LoVo (cell line): ENCODE measurements at places on chromosomes 3 and 15.

GRCh38 chr3:51353131-51353530 lies 32.0 kb upstream of the MANF start:
- DNase-seq: no peak

- no peak for DNase-seq
Measured at GRCh38 chr15:67807141-67807540, 18.2 kb upstream of the SKOR1 start.

DNA sequence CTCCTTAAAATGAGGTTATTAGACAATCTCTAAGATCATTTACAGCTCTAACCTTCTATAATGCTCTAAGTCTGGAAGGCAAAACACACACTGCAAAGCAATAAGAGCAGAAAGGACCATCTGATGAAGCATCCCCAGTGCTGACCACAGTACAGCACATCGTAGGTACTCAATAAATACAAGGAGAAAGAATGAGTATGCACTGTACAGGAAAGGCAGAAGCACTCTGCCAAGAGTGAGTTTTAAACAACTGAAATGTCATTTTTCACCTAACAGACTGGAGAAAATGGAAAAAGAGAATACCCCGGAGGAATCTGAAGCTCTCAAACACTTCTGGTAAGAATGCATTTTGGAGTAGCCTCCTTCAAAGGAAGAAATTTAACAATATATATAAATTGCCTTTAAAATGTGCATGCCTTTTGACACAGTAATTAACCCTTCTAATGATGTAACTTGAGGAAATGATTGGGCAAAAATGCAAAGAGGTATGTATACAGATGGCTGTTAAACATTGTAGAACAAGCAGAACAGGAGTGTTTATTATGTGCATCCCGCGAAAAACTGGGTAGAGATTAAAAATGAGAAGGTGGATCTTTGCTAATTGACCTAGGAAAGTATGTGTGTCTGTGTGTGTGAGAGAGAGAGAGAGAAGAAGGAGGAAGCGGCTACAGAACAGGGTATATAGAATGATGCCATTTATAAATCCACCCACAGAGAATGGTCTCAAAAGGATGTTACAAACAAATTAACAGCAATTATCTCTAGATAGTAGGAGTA lies 8.0 kb upstream of the OXTR start:
- DNase-seq: no peak

DNA sequence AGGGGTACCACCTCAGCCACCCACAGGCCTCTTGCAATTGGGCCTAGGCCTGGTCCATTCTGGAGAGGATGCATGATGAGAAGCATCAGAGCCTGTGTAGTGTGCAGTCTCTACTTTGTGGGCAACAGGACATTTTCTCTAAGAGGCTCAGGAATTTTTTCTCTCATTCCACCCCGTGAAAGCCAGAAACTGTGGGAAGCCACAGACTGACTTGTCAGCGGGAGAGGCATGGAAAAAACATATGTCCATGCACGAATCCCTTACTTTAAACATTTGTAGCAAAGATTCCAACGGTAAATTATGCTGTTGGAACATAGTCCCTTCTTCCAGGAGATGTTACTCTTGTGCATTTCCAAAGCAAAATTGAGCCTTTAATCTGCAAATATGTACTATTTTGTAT lies 196.5 kb downstream of the KLHL25 start:
- no peak for DNase-seq

- no peak for DNase-seq
Measured at GRCh38 chr3:143536817-143537535, 311.3 kb downstream of the SLC9A9 start.

- DNase-seq: peak; percentile 26
Measured at GRCh38 chr15:72445426-72445825, 28.7 kb upstream of the ARIH1 start.

DNA sequence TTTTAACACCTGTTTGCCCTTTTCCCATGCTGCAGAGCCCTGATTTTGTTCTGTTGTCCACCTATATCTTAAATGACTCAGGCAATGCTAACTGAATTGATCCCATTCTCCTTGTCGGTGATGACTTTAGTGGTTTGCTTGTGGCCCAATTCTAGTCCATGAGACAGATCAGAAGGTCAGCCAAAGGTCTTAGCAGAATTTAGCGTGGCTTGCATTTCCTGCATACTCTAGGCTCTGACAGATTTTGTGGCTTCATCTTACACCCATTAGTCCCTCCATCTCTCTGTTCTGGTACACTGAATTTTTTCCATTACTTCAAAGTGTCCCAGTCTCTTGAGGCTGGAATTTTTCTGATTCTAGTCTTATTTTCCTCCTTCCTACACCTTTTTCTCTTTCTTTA lies 161.9 kb downstream of the STAC start:
- DNase-seq: no peak

- DNase-seq: no peak
Measured at GRCh38 chr15:30984118-30984517, 7.3 kb downstream of the MTMR10 start.

- no peak for DNase-seq
Measured at GRCh38 chr3:149830902-149831301, 17.9 kb downstream of the RNF13 start.

DNA sequence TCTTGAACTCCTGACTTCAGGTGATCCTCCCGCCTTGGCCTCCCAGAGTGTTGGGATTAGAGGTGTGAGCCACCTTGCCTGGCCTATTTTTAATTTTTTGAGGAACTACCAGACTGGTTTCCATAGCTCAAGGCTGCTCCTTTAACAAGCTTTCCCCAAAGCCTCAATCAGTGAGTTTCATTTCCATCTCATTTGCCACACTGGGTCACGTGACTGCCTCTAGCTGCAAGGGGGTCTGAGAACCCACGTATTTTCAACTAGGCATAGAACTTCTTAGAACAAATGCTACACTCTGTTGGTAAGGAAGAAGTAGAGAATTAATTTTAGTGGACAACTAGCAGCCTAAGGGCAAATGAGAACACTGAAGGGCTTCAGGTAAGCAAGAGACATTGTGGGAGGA lies 3.1 kb upstream of the CD276 start:
- no peak for DNase-seq

GRCh38 chr3:77514766-77515165 lies 474.9 kb downstream of the ROBO2 start:
- DNase-seq: no peak

- DNase-seq: peak; percentile 69
Measured at GRCh38 chr3:118817748-118818165, 216.9 kb downstream of the IGSF11 start.

DNA sequence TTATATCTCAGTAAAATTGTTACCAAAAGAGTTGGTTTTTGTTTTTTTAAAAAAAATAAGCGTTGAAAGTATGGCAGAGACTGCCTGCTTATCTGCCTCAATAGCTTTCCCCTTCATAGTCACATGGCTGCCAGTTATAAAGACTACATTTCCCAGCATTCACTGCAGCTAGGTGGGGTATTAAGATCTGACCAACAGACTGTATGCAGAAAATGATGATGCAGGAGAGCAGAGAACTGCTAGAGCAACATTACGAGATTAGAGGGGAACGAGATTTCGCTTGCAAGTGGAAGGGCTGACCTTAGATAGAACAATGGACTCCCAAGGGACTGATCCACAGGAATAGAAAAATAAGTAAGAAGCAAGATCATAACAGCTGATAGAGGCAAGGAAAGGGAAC lies 14.3 kb downstream of the RHOA start:
- no peak for DNase-seq

GRCh38 chr3:101312545-101312944 lies 7.8 kb downstream of the IMPG2 start:
- DNase-seq: no peak
